ENCODE measurements at places on chromosomes 6 and 20. TPM values are rescaled to one million over a fixed set of nuclear protein-coding genes. Genes with fewer than 3 reads are reported as not detected.

Gene MLN
- total RNA-seq = not detected

Gene RPS6KA2
- total RNA-seq = 5.4 TPM

Gene OPN5
- total RNA-seq = not detected

Gene TCF15
- total RNA-seq = not detected

Gene OR2B6
- total RNA-seq = not detected

Gene PBOV1
- not detected for total RNA-seq

GRCh38 chr6:159108426-159108985 lies 60.7 kb upstream of the FNDC1 start:
- no peaks in the 10 kb centered on the region for H3K27me3 ChIP-seq
- H3K27ac ChIP-seq = peak overlapping the region; percentile 92
- peak overlapping the region; percentile 68 for H3K4me3 ChIP-seq
- no peaks in the 10 kb centered on the region for H3K36me3 ChIP-seq
- DNase-seq = peak; percentile 34
- H3K4me1 ChIP-seq = peaks cover 68% of the 10 kb centered on the region

- no peak for DNase-seq
- no peak overlapping the region for H3K4me3 ChIP-seq
- H3K27ac ChIP-seq = no peak overlapping the region
- H3K4me1 ChIP-seq = no peaks in the 10 kb centered on the region
- no peaks in the 10 kb centered on the region for H3K27me3 ChIP-seq
Observed at GRCh38 chr6:168380956-168381605, 59.9 kb upstream of the SMOC2 start.

- H3K36me3 ChIP-seq = no peaks in the 10 kb centered on the region
- H3K4me3 ChIP-seq = no peak overlapping the region
- no peak for DNase-seq
- peaks cover 4% of the 10 kb centered on the region for H3K4me1 ChIP-seq
Observed at GRCh38 chr20:13995841-13996240, 525 bp downstream of the MACROD2 start.

GRCh38 chr20:17675519-17676377 lies 6.3 kb downstream of the RRBP1 start:
- H3K27ac ChIP-seq = no peak overlapping the region
- no peak for DNase-seq
- no peaks in the 10 kb centered on the region for H3K27me3 ChIP-seq
- peaks cover 14% of the 10 kb centered on the region for H3K36me3 ChIP-seq

GRCh38 chr6:24536466-24536865 lies 41.7 kb downstream of the ALDH5A1 start:
- H3K27me3 ChIP-seq = no peaks in the 10 kb centered on the region
- H3K27ac ChIP-seq = no peak overlapping the region
- H3K4me3 ChIP-seq = no peak overlapping the region
- H3K4me1 ChIP-seq = no peaks in the 10 kb centered on the region

DNA sequence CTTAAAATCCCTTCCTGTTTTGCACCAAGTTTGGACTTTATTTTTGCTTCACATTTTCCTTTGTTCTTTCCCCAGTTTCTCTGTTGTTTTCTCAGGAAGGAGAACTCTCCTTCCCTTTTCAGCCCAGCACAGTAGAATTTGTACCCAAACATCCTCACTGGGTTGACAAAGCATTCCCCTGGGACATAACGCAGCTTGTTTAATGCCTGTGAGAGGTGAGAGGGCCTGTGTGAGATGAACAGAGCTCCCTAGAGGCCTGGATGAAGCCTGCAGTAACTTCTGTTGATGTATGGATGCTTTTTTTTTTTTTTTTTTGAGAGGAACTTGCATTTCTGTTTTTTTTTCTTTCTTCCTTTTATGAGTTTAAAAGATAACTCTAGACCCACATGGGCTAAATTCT lies 104.9 kb upstream of the SLC22A23 start:
- no peaks in the 10 kb centered on the region for H3K4me1 ChIP-seq
- H3K4me3 ChIP-seq = no peak overlapping the region
- no peaks in the 10 kb centered on the region for H3K36me3 ChIP-seq
- peaks cover 22% of the 10 kb centered on the region for H3K27me3 ChIP-seq
- DNase-seq = no peak
- no peak overlapping the region for H3K27ac ChIP-seq

All from activated CD8-positive, alpha-beta memory T cell treated with anti-CD3 and anti-CD28 coated beads, Interleukin-2, amount 10 ng/mL, durations not matched to agents 7 days and 5 days (primary cell).